Glutamatergic neuron (in vitro differentiated cells): ENCODE measurements at places on chromosomes 7 and 10. TPM values are rescaled to one million over a fixed set of nuclear protein-coding genes. Genes with fewer than 3 reads are reported as not detected.

AKR1E2 gene
- 8.7 TPM for total RNA-seq

FAM131B gene
- 111 TPM for total RNA-seq

MLXIPL gene
- total RNA-seq: 0.86 TPM

WEE2 gene
- not detected for total RNA-seq
